ENCODE measurements at places on chromosomes 5 and 9.

DNA sequence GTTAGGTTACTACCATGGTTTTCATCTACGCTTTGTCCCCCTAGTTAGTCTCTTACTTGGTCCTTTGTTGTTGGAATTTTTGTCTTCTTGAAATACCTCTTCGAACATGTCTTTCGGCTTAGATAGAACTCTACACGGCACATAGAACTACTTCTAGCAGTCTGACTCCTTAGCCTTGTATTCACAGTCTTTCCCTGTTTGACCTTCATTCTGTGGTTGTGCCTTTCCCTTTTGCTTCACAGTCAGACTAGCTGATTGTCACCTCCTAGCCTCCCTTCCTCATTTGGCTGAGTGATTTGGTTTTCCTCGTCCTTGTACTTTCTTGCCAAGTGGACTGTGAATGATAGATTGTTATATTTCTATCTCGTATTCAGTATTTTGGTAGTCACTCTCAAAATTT lies 10.7 kb downstream of the SMAD5 start:
- no peak for DNase-seq

- DNase-seq: no peak
Observed at GRCh38 chr9:137454145-137454596, 5.0 kb downstream of the NSMF start.

DNA sequence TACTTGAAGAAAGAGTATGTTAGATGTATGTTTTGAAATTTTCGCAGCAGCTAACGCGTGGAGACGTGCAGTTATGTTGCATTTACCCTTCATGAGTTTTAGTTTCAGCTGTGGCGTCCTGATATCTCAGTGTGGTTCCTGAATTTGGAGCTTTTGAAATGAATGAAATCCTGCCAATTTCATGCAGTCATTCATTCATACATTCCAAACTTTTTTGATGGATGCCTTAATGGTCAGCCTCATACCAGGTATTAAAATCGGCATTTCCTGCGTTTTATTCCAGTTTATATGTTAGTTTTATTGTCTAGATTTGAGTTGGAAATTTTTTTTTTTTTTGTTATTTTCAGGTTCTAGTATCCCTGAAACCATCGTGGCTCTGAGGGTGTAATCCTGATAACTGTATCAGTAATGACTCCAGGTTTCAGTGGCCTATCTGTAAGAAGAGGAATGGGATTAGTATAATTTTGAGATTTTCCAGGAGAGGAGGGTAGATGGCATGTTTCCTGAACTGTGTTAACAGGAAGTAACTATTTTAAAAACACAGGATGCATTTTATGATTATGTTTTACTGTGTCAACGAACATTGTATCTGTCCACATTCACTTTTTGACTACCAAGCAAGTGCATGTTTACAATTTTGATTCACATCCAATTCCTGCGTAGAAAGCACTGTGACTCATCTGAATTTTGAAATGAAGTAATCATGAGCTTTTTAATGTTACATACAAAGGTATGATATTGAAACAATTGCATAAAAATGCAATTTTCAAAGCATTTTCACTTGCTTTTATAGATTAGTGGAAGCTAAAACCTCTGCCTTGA lies 1.0 kb downstream of the FOCAD start:
- DNase-seq: no peak

GRCh38 chr9:99087462-99087861 lies 17.5 kb upstream of the TGFBR1 start:
- DNase-seq: no peak

GRCh38 chr9:1014640-1015039 lies 35.5 kb upstream of the DMRT2 start:
- no peak for DNase-seq

DNA sequence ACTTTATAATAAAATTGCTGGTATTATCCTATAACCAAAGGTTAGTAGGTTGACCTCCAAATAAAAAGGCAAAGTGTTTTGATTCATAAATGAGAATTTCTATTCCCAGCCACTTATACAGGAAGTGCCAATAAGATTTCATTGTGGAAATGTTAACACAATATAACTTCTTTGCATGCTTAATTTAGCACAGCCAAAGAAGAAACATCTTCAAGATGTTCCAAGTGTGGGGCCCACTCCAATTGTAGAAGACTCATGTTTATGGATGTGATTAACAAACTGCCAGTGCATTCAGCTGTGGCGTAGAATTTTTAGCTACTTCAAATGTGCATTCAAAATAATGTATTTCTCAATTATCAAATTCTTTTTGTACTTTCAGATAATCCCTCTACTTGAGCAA lies 402.3 kb downstream of the DEPDC1B start:
- DNase-seq: no peak

- no peak for DNase-seq
Observed at GRCh38 chr5:59424515-59424914, 469.0 kb downstream of the PDE4D start.

DNA sequence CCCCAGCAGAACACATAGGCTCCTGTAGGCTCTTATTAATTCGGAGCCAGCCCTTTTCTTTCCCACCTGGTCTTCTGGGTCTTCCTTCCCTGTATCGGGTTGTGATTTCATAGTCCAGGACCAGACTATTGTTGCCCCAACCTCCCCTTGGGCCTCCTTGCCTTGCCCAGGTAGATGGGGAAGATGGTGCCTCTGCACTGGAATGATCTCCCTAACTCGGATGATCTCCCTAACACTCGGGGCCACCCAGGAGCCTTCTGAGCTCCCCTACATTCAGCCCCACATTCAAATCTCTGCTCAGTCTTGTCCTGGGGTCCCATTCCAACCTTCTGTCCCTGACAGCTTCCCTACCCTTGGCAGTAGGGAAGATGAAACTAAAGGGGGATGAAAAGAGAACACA lies 2.7 kb upstream of the IRF1 start:
- no peak for DNase-seq

DNA sequence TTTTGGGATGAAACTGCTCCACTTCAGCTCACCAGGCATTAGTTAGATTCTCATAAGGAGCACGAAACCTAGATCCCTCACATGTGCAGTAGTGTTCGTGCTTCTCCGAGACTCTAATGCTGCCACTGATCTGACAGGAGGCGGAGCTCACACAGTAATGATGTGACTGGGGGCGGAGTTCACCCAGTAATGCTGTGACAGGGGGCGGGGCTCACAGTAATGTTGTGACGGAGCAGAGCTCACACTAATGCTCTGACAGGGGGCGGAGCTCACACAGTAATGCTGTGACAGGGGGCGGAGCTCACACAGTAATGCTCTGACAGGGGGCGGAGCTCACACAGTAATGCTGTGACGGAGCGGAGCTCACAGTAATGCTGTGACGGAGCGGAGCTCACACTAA lies 27.1 kb upstream of the LRRC14B start:
- no peak for DNase-seq

- no peak for DNase-seq
Observed at GRCh38 chr9:17963498-17963897, 384.6 kb downstream of the SH3GL2 start.

GRCh38 chr5:96344678-96345577 lies 88.1 kb downstream of the PCSK1 start:
- DNase-seq: peak; percentile 67

DNA sequence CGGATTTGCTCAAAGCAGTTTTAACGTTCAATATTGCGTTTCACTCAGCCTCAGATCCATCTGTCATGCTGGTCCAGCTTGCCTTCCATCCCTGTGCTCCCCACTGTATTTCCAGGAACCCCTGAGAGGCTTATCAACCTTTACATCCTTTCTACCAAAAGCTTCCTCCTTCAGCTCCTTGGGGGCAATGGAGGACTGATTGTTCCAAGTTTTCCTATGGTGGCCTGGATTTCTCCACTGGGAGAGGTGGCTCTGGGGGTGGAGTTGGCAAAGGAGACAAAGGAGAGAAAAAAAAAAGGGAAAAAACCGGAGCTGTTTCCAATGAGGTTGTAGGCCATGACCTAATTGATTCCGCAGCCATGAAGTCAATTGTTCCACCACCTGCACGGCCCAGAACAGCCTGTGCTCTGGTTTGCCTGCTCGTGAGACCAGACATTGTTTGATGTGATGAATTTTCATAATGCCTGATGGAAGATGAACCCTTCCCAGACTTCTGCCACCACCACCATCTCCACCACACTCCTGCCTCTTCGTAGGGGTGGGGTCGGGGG lies 54.1 kb downstream of the ABLIM3 start:
- DNase-seq: no peak

- no peak for DNase-seq
Observed at GRCh38 chr9:6818292-6818922, 60.6 kb downstream of the KDM4C start.

GRCh38 chr5:81556809-81557208 lies 162.9 kb upstream of the ACOT12 start:
- no peak for DNase-seq

DNA sequence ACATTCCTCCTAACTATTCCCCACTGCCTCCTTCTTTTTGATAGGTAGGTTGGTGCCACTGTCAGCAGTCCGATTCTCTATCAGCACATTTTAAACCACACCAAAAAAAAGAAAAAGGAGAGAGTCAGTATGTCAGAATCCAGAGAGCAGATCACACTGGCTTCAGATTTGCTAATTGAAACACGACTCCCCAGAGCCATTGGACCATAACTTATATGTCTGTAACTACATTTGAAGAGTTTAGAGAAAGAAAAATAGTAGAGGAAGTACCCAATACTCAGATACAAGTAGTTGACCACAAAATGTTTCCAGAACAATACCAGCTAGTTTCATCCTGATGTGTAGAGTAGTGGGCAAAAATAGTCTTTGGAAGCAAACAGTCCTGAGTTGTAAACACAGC lies 216.6 kb downstream of the NR2F1-AS1 start:
- DNase-seq: no peak

DNA sequence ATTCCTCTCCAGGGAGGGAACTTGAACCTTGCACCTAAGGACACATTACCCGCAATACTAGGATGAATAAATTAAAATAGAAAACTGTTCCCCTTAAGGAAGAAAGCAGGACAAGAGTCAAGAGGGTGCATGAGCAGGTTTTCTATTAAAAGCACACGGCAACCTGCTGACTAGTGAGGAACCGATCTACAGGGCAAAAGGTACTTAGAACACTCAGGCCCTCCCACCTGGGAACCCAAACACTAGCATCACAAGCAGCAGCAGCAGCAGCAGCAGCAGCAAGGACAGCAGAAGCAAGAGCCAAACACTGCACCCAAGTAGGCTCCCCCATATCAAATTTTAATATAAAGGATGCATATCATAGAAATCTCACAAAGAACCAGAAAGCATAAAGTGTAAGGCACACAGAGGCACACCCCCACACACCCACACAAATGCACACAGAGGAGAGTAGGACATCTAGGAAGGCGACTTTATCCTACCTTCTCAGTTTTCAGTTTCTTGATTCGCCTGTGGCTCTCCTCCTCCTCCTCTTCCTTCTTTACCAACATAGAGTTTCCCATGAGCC lies 2.8 kb downstream of the ZNF608 start:
- no peak for DNase-seq

DNA sequence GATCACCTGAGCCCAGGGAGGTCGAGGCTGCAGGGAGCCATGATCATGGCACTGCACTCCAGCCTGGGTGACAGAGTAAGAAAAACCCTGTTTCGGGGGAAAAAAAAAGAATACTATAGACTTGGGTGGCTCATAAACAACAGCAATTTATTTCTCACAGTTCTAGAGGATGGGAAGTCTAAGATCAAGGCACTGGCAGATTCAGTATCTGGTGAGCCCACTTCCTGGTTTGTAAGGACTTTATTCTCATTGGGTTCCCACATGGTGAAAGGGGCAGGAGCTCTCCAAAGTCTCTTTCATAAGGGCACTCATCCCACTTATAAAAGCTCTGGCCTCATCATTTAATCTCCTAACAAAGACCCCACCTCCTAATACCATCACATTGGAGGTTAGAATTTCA lies 8.7 kb downstream of the HINT1 start:
- no peak for DNase-seq

DNA sequence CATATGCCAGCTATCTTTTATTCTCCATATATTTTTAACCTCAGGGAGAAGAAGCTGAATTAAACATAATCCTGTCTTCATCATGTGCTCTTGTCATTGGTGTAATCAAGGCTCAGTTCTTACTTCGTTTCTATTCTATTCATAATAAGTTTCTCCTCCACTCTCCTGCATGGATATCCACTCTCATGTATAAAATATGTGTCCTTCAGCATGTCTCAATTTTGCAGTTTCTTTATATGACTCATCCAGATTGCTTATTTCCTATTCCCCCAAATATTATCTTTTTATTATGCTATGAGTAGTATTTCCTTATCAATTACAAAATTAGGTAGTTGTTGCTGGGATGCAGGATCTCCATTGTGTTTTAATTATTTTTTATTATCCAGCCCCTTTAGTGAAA lies 643.7 kb upstream of the ACO1 start:
- DNase-seq: no peak

DNA sequence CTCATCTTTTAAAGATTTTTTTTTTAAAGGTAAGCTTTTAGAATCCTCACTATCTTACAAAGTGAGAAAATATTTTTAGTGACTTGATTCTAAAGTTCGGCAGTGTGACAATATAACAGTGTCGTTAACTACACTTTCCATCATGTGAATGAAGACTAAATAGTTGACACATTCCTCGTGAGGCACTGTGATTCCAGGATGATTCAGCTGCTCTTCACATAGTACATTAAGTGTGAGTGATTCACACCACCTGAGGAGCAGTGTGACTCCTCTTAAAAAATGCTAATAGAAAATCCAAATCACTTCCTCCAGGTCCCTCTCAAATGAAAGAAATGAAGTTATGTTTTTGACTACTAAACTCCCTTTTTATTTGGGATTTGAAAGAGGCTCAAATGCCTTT lies 589.5 kb downstream of the GABRG2 start:
- no peak for DNase-seq

- DNase-seq: no peak
Observed at GRCh38 chr5:42974536-42974935, 65.6 kb downstream of the ANXA2R start.

- no peak for DNase-seq
Observed at GRCh38 chr5:17436350-17436749, 61.7 kb upstream of the TAF11L2 start.

GRCh38 chr9:16221366-16221765 lies 649.1 kb downstream of the BNC2 start:
- no peak for DNase-seq

GRCh38 chr9:4375424-4376200 lies 75.7 kb upstream of the GLIS3 start:
- no peak for DNase-seq

GRCh38 chr5:141919218-141920119 lies 4.2 kb upstream of the DELE1 start:
- no peak for DNase-seq

DNA sequence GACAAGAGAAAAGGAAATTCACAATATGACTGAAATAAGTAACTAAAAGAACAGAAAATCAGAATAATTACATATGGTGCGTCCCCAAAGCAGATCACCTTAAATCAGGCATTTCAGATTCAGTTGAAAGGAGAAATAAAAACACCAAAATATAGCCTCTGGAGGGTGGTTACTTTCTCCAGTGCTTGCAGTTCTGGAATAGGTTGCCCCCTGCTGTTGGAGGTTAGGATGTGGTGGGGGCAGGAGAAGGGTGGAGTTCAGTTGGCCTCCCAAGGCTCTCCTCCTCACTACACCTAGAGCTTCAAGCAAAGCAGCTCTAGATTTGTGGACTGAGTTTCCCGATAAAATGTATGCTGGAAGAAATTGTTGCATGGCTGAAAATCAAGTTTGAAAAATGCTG lies 338.2 kb upstream of the TLE4 start:
- peak; percentile 3 for DNase-seq

All from GM12864 (cell line).